CD8-positive, alpha-beta memory T cell (primary cell): ENCODE measurements at places on chromosomes 7 and 10.

- no peak for DNase-seq
Measured at GRCh38 chr10:25934621-25935139, 651 bp downstream of the MYO3A start.

DNA sequence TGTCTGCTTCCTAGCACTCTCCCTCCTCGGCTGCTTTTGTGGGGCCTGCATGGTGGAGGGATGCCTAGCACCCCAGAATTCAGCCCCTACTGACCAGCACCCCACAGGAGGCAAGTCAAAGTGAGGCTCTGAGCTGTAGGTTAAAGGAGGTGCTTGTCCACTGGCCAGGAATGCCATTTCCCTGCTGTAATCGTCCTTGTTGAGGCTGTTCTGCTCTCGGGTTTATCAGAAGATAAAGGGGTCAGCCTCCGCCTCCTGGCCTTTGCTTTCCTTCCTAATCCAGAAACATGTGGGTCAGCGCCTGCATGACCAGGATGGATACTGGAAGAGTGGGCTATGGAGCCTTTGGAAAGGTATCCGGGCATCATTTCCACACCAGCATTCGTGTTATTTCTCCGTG is 98.9 kb downstream of the MKI67 start:
- no peak for DNase-seq

GRCh38 chr7:31910191-31910590 is 160.0 kb downstream of the PDE1C start:
- no peak for DNase-seq

- no peak for DNase-seq
Measured at GRCh38 chr10:93501650-93502049, 5.2 kb downstream of the CEP55 start.

- DNase-seq, result no peak
Measured at GRCh38 chr7:80346704-80347103, 165.2 kb downstream of the GNAT3 start.

DNA sequence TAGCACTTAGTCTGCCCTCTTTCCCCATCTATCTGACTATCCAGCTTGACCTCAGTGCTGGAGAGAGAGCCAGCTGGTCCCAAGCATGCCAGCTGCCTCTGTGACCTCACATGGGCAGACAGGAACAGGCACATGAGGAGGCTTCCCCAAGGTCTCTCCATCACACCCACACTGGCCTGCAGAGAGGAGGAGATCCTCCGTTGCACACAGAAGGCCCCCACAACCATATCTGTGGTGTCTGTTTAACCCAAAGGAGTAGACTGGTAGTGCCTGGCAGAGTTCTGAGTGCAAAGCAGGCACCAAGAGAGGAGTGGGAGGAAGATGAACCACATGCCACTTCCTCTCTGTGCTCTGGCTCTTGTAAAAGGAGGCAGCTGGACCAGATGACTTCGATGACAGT is 4.8 kb upstream of the ANK3 start:
- no peak for DNase-seq

DNA sequence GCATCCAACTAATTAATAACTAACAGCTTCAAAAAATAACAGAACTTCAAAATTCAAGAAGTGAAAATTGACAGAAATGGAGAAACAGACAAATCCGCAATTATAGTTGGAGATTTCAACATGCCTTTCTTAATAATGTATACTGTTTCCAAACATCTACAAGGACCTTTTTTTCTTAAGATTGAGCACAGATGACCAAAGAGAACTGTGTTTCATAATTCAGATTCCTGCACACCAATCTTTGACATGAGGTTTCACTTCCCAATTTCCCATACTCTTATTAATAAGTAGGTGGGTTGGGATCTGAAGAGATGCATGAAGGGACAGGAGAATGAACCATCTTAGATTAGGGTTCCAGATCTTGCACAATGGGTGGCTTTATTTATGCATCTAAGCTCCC is 24.9 kb upstream of the GIMAP7 start:
- no peak for DNase-seq

DNA sequence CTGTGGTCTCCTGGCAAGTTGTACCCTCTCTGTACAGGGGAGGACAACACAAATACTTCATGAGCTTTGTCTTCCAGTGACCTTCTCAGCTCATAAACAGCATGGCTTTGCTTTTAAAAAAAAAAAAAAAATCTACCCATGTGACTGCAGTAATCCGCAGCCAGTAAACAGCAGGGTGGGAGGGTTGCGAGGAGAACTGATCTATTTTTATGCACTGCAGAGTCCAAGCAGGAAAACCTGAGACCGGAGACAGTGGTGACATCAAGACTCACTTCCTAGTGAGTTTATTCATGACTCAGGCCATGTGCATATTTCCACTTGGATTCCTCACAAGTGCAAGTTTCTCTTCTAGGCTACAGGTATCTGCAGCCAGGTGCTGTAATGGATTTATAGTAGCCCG is 127.9 kb downstream of the NRF1 start:
- DNase-seq, result no peak

- no peak for DNase-seq
Measured at GRCh38 chr7:36763132-36763816, 39.0 kb upstream of the AOAH start.

- no peak for DNase-seq
Measured at GRCh38 chr7:44394112-44394447, 68.7 kb upstream of the CAMK2B start.

- no peak for DNase-seq
Measured at GRCh38 chr7:47757921-47758411, 176.1 kb upstream of the TNS3 start.

DNA sequence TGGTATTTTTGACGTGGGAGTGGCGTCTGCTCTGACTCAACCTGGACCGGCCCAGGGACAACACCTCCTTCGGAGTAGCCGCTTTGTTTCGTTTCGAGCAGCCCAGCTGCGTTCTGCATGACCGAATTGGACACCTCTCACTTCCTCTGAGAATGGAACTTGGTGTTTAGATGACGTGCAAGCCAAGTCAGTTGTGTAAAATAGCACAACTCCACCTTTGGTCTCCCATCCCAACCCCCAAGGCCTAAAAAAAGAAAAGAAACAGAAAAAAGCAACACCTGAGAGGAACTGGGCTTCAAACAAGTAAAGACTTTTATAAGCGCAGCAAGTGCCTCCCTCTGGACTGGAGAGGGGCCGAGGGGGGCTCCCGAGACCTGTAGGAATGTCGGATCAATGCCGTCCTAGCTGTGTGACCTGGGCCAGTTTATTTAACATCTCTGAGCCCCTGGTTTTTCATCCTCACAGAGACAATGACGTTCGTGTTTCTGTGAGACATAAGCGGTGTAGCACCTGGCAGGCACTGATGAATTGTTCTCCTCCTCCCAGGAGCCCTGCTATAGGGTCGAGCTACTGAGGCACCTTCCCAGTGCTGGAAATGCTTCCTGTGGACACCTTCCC is 52.0 kb upstream of the SMNDC1 start:
- peak; percentile 75 for DNase-seq

- no peak for DNase-seq
Measured at GRCh38 chr10:91434041-91434440, 23.9 kb downstream of the HECTD2 start.

GRCh38 chr10:128574581-128575210 is 448.5 kb upstream of the MKI67 start:
- DNase-seq, result no peak

DNA sequence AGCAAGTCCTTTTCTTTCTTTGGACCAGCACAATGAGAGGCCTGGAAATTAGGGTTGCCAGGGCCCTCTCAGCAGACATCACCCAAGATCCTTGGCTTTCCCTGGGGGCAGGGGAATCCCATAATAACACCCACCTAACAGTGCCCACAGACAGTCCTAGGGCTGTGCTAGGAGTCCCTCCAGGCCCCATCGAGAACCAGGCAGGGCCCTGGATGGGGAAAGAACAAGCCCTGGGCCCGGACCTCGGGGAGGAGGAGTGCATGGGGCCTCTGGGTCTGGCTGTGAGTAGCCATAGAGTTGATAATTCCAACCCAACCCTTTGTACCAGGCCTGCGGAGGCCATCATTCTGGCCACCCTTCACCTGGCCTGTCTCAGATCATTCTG is 201.2 kb upstream of the ZMIZ1 start:
- DNase-seq, result no peak

GRCh38 chr10:131781076-131781475 is 119.7 kb upstream of the PPP2R2D start:
- DNase-seq, result no peak

DNA sequence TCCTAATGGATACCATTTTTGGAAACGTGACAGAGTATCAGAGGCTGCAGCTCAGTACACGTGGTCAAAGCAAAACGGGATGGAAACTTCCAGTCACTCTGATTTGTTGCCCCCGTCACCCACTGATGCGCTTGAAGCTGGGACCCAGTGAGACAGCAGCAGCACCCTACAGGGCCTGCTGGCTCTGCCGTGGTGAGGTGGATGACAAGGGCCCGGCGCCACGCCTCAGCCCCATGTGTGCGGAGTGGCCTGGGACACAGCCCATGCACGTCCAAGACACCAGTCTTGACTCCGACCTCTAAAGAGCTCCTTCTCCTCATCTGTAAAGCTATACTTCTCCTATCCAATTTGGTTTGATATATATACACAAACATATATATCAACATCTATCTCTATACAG is 39.0 kb downstream of the CLEC2L start:
- DNase-seq, result no peak
